ENCODE measurements at places on chromosomes 11 and 22.

GRCh38 chr11:103631841-103632240 is 404.6 kb upstream of the DDI1 start:
- peak; percentile 45 for DNase-seq

GRCh38 chr11:84295815-84296214 is 1009.6 kb upstream of the CCDC90B start:
- no peak for DNase-seq

- no peak for DNase-seq
Measured at GRCh38 chr11:44189986-44190882, 94.8 kb downstream of the EXT2 start.

DNA sequence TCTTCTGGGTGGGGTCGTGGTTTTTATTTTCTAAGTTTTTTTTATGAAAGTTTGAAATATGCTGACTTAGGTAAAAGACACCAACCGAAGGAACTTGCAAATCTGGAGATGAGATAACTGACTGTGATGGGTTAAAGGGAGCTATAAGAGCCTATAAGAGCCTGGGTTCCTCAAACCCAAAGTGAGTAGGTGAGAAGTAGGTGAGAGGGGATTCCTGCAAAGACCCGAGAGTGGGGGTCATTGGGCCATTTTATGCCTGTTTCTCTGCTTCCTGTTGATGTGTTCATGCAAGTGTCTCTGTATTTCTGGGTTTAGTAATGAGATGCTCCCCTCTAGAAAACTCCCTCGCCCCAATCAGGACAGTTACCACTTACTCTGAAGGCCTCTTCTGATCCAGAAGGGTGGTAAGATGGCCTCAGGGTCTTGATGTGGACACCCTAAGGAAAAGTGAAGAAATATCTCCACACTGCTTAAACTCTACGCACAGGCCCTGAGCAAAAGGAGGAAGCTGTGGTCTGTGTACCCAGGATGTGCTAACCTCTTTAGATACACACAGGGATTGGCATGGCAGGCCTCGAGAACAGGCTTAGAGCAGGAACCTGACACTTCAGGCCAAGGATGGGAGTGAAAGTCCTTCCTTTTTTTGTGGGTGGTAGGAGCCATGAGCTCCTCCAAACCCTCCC is 1.8 kb downstream of the FLI1 start:
- no peak for DNase-seq

DNA sequence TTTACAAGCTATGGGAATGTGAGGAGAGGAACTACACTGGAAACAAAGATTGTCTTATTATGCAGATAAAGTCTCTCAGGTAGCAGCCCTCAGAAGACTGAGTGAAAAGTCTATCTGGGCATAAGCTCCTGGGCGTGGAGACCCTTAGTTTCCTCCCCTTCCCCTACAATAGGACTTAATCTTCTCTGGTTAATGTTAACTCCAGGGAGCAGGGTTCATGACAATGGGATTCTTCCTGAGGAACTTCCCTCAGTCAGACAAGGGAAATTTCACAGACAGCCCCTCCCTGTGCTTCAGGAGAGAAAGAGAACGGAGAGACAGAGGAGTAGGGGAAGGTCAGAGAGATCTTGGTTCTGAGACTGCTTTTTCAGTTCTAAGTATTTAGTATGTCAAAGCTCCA is 1428.6 kb downstream of the LRRC4C start:
- no peak for DNase-seq

GRCh38 chr11:86769219-86769618 is 31.1 kb upstream of the PRSS23 start:
- DNase-seq, result no peak

DNA sequence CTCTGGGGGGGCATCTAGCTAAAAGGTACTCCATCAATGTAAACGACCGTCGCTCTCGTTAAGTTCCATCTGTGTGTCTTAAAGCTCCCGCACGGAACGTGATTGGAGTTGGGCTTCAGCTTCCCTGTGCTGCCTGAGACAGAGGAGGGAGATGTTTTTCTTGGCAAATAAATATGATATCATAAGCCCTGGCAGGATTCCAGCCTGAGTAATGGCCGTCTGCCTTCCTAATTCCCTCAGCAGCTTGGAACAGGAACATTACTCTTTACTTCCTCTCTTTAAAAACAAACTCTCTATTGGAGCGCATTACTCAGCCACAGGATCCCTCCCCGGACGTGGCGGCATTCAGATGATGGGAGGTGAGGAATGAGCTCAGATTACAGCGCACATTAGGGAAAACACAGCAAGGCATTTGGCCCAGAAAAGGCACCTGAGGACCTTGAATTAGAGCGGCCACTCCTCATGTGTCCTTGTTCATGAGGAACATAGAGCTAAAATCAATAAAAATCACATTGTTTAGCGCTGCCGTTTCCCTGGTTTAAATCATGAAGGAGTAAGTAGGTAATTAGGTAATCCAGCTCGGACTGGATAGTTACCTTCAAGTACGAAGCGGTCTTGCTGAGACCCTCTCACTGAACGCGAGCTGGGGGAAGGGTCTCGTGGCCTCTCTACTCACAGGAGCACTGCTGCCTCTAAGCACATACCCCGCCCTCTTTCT is 230.4 kb downstream of the ST3GAL4 start:
- DNase-seq, result peak; percentile 98

DNA sequence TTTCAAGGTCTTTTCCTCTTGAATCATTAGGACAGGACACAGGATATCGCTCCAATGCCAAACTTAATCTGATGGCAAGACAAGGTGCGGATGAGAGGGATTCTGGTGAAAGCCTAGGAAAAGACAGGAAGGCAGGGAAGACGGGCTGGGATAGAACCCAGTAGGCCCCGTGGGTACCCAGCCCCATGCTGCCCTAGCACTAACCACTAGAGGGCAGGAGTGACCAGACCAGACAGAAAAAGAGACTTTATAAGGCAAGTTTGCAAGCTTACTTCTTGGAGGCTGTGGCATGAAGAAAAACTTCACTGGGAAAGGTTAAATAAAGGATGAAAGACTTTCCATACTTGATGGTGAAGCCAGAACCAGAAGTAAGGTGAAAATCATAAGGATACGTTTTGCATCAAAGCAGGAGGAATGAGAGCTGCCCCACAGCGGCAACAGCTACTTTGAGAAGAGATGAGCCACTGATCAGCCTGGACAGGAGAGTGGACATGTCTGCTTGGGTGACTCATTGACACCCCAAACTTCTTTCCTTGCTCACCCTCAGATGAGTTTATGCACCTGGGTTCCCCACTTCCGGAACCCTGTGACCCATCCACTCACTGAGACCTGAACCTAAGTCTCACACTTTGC is 39.8 kb downstream of the SYN3 start:
- DNase-seq, result peak; percentile 48

DNA sequence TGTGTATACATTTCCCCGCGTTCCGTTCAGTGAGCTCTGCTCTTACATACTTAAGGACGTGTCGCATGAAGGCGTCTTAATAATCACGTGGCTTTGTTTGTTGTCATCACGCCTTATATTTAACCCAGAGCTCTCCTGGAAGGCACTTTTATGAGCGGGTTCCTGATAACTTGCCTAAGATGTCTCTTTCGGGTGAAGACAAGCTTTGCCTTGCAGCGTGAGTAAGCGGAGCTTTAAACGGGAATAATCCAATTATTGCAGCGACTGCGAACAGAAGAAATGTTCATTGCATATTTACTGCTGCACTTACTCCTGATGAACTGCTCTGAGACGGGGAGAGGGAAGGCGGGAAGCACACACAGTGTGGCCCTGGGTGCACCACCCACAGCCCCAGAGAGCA is 1128.2 kb downstream of the BRD1 start:
- DNase-seq, result no peak

DNA sequence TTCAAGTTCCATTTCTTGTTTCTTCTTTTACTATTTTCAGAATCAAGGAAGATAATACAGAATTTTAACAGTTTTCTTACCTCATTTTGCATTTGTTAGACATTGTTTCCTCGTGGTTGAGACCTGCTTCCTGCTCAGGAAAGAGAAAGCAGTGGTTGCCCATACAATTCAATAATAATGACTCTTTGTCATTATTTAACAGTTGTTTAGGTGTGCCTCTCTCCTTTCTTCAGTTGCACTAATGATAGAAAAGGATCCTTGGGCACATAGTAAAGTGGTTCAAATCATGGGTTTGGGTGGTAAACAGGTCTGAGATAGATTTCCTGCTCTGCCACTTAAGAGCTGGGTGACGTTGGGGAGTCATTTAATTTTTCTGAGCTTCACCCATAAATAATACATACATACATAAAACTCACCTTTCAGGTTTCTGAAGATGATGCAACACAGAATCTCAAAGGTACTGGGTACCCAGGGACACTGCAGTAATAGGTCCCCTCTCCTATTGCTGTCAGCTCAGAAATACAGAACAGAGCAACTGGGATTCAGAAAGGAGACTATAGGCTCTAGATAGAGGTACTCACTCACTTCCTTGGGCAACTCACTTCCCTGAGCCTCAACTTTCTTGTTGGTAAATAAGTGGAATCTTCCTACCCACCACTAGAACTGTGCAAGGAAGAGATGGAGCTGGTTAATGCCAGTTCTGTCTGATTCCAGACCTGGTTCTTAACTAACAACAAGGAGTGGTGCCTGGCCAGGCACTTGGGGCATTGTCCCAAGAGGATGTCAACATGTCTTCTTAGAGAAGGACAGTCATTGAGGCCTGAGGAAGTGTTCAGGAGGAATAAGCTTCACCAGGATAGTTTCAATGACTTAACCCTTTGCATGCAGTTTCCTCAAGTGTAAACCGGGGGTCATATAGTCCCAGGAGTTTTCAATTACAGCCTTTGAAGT is 34.9 kb downstream of the CD44 start:
- DNase-seq, result no peak

DNA sequence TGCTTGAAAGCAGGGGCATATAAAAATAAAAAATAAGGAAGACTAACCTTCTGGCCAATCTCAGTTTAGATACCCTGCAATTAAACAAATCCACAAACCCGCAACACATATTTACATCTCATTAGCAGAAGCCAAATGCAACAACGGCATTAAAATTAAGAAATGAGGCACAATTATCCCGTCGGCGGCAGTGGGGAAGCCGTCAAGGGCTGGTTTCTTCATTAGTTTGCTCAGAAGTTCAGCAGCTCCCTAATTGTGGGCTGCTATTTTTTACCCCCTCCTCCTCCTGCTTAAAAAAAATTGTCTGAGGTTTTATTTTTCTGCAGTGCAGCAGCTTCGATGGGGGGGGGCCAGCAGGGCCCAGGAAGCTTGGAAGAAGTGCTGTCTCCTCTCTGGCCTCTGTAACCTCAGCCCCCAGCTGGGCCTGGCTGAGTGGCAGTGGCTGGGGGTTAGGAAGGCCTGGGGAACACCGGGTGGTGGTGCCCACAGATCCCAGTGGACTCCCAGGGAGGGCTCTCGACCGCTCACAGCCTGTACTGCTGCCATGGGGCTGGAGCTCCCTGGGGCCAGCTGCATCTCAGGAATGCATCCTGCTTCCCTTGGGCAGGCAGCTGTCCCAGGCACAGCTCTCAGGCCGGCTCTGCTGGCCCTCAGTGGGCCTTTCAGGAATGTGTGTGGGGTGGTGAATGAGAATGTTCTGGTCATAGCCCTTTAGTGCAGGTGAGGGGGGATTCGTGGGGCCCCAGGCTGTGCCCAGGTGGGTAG is 148.7 kb upstream of the B3GAT1 start:
- no peak for DNase-seq

- DNase-seq, result no peak
Measured at GRCh38 chr11:62419314-62419929, 589 bp downstream of the SCGB1A1 start.

DNA sequence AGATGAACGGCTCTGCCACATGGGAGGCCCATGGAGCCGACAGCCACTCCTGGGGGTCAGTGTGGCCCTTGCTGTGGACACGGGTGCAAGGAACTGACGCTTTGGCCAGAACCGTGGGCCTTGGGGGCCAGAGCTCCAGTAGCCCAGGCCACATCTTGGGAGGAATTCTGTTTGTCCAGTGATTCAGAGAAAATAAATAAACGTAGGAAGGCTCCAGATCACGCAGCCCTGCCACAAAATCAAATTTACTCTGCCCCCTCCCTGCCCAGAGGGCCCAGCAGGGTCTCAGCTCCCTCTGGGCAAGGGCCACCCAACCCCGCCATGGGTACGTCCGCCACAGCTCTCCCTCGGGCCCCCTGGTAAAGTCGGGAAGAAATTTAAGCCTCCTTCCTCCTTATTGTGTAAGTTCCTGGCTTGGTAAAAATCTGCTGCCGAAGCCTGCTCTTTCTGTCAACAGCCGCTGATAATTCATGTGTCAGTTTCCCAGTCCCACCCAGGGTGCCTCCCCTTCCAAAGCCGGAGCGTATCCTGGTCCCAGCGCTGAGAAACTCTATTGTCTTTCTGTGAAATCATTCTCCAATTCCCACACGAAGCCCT is 6.9 kb upstream of the MUC5AC start:
- peak; percentile 6 for DNase-seq
